Stimulated activated CD4-positive, alpha-beta T cell treated with anti-CD3 and anti-CD28 coated beads, Interleukin-1b, Interleukin-23, amount 100 ng/mL, for 48 hours (primary cell): ENCODE measurements at places on chromosomes 16 and 17.
A peak's percentile ranks its signal among the peaks of the same experiment; 100 is the strongest.

DNA sequence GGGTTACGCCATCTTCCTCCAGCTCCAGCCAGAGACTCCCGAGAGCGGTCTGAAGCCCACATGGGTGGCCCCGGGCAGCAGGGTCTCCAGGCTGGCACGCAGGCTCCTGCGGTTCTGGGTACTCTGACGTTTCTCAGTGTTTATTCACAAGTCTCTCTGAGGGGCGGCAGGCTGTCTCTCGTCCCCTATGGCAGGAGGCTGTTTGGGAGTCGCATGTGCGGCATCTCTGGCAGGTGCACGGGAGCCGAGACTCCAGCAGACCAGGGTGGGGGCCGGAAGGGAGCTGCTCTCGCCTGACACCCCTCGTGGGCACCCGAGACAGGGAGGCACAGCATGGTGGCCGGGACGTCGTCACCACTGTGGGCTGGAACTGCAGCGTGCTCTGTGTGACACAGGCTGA, 48.1 kb downstream of the ZNF778 start:
- DNase-seq: no peak

GRCh38 chr17:81109957-81110356, 55.4 kb upstream of the PVALEF start:
- no peak for DNase-seq

- no peak for DNase-seq
These were observed 5.6 kb downstream of the CRYBA1 start for GRCh38 chr17:29252101-29252791.

DNA sequence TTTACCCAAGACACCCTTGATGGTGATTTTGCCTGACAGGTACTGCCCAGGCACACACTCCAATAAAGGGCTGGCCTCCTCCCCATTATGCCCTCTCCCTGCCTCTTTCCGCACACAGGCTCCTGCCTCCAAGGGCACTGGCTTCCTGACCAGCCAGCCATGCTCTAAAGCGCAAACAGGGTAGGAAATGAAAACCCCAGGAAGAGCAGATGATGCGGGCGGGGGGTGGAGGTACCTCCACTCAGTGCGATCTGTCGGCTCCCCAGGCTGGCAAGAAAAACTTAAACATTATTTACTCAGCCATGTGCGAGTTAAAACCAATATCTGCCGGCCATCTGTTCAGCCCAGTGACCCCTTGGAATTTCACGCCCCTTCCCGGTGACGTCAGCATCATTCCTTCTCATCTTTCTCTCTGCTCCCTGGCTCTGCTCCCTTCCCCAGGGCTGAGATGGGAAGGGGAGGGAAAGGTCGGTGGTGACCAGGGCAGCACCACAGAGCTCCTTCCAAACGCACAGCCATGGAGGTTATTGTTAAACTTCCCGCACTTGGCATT, 262.5 kb downstream of the CBLN1 start:
- no peak for DNase-seq

- no peak for DNase-seq
These were observed 43.1 kb downstream of the MAF start for GRCh38 chr16:79557421-79557820.

DNA sequence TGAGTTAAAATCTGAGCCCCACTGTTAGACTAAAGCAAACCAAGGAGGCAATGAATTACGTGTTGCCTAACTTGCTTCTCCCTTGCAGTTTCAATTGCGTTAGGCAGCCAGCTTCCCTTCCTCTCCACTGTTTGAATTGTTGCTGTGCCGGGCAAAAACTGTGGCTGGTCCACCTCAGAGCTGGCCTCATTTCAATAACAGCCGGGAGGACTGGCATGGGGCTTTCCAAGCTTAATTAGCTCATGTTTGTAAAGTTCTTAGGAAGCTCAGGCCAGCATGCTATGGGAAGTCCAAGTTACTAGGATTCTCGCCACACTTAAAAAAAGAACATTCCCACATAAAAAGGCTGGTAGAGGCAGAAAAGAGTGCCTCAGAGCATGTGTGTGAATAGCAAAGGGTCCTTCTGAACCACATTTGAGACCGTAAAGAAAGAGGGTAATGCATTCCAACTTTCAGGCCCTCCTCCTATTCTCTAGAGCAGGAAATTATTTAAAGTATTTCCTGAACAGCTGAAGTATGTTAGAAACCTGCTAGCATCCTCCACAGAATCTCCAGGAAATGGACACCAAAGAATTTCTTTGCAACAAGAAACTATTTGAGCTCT, 79.0 kb upstream of the SMURF2 start:
- no peak for DNase-seq

DNA sequence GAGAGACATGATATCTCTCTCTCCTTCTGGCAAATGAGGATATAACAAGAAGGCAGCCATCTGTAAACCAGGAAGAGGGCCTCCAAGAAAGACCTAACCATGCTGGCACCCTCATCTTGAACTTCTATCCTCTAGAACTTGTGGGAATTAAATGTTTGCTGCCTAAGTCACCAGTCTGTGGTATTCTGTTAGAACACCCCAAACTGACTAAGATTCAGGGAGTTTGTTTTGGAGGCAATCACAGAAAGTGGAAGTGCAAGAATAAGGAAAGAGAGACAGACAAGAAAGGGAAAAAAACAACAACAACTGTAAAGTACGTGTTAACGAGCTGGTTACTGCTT, 114.5 kb upstream of the GOT2 start:
- no peak for DNase-seq

DNA sequence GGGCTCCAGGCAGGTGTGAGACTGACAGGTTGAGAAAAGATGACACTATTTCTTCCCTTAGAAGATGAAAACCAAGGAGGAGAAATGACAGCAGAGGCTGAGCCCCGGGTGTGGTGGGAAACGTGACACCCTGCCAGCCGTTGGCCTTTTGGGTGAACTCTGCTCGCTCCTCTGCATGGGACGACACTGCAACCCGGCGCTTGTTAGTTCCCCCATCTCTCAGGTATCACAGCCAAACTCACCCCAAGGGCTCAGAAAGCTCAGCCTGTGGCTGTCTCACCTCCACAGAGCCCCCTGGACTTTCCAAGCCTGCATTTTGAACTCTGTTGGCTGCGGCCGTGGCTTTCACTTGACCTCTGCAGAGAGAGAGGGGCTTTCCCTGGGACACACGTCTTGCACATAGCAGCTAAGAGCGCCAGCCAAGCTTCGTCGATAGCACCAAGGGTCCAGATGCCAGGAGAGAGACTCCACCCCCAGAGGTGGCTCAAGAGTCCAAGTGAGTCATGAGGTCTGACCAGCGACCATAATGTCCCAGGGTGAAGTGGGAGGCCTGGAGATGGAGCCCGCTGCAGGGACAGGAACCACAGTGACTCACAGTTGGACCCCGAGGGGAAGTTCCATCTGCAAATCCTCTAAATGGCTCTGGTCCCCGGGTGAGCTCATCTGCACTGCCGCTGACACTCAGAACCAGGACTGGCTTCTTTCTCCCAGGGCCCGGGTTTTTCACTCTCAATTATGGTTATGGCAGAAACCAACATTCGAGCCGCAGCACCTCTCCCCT, 301.9 kb downstream of the SOX9 start:
- DNase-seq: peak; percentile 46

- no peak for DNase-seq
These were observed 411.7 kb downstream of the CPPED1 start for GRCh38 chr16:12391956-12392355.

DNA sequence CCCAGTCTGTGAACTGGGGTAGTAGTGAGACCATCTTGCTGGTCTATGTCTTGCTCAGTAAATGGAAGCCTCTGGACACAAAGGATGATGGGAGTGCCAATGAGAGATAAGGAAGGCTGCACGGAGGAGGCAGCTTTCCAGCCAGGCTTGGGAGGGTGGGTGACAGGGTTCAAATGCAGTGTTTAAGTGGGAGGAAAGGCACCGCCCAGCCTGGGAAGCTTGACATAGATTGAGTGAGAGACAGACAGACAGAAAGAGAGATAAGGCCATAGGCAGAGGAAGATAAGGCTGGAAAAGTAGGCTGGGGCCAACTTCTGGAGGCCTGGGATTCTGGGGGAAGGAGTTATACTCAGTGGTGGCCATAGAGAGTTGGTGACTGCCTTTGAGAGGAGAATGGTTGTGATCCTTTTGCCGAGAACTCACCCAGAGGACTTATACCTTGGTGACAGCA, 7.2 kb upstream of the COL1A1 start:
- no peak for DNase-seq

DNA sequence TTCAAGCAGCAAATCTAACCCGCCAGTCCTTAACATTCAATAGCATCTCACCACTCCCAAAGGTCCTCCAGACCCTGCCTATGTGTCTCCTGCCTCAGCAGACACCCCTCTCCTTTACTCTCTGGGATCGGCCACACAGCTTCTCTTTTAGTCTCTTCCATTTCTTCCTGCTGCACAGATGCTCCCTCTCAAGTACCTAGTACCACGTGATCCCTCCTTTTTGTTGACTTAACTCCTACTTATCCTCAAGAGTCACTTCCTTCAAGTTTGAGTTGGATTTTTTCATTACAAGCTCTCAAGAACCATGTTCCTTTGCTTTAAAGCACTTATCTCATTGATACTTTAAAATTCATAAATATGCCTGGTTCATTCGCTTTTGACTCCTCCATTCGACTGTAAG, 24.9 kb downstream of the AMFR start:
- no peak for DNase-seq

DNA sequence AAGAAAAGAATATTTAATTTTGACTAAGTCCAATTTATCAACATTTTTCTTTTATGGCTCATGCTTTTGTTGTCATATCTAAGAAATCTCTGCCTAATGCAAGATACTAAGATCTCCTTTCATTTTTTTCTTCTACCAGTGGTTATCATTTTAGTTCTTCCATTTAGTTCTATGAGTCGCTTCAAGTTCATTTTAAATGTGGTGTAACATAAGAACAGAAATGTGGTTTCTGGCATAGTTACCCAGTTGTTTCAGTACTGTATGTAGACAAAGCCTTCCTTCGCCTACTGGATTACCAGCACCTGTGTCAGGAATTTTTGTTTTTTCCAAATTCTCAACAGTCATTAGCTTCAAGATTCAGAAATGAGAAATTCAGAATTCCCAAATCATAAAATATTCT, 175.7 kb downstream of the PARN start:
- DNase-seq: no peak

- DNase-seq: no peak
These were observed 227.1 kb upstream of the ZFHX3 start for GRCh38 chr16:73275024-73275423.

DNA sequence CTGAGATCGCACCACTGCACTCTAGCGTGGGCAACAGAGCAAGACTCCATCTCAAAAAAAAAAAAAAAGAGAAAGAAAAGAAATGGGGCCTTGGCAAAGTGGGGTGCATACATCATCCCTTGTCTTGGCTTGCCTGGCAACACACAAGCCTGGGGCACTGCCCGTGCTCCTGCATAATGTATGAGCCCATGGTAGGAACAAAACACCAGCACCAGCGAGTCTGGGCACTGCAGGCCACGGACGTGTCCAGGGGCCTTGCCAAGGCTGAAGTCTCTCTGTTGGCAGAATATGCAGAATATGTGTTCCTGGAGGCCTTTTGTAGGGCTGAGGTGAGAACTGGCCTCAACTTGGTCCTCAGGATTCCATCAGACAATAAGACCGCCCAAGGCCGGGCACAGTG, 15.7 kb upstream of the ALDOA start:
- DNase-seq: no peak

- DNase-seq: no peak
These were observed 14.6 kb upstream of the HSBP1 start for GRCh38 chr16:83793179-83793578.

DNA sequence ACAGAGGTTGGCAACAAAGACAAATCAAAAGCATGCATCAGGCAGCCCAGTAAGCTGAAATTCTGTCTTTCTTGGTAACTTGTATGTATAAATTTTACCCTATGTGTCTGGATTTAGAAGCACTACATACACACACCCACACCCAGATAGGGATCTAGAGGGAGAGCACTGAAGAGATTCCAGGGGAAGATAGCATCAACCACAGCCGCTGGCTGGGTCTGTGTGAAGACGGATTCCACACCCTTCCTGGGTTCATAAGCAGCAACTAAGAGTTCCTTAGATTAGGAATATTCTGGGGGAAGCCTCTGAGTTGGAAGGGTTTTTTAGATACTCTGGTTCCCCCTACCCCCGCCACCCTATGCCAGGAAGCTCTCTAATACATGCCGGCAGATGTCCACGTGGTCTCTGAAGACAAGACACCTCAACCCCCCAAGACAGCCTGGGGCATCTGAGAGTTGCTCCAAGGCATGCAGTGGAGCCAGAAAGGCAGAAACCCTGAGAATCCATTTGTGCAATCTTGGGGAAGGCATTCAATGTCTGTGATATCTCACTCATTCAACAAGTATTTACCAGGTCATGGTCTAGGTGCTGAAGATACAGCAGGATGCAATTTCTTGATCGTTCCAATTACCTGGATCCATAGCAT, 86.4 kb downstream of the NOG start:
- no peak for DNase-seq

GRCh38 chr17:50255766-50256635, 18.3 kb upstream of the TMEM92 start:
- no peak for DNase-seq

- DNase-seq: no peak
These were observed 16.3 kb downstream of the PIK3R5 start for GRCh38 chr17:8949061-8949661.

DNA sequence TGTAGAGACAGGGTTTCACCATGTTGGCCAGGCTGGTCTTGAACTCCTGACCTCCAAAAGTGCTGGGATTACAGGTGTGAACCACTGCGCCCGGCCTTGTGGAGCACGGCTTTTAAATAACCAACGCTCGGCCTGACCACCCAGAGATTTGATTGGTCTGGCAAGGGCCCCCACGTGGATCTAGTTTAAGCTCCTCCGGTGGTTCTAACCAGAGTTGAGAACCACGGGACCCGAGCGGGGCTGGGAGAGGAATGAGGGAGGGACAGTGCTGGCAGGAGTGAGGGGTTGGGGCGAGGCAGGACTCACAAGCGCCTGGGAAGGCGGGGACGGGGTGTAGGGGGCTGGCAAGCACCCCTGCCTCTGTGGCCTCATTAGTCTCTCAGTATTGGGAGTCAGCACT, 3.0 kb downstream of the NLRC3 start:
- no peak for DNase-seq

GRCh38 chr17:74601944-74602572, 10.0 kb upstream of the CD300LD start:
- DNase-seq: peak; percentile 43

- no peak for DNase-seq
These were observed at the start of gene RAB11FIP4 for GRCh38 chr17:31391496-31391949. RAB11FIP4 (plus strand) TSS chr17:31391675; CDS start chr17:31391853, 178 bp downstream.

GRCh38 chr17:39057701-39058206, 90.6 kb upstream of the FBXO47 start:
- no peak for DNase-seq

GRCh38 chr16:4463522-4464163, 10.8 kb downstream of the NMRAL1 start:
- no peak for DNase-seq

- DNase-seq: peak; percentile 37
These were observed 11.8 kb upstream of the SLFN13 start for GRCh38 chr17:35460354-35460851.
